ENCODE measurements at places on chromosomes 3 and 15.

GRCh38 chr3:6521369-6522113 is 339.4 kb upstream of the GRM7 start:
- no peak for DNase-seq

DNA sequence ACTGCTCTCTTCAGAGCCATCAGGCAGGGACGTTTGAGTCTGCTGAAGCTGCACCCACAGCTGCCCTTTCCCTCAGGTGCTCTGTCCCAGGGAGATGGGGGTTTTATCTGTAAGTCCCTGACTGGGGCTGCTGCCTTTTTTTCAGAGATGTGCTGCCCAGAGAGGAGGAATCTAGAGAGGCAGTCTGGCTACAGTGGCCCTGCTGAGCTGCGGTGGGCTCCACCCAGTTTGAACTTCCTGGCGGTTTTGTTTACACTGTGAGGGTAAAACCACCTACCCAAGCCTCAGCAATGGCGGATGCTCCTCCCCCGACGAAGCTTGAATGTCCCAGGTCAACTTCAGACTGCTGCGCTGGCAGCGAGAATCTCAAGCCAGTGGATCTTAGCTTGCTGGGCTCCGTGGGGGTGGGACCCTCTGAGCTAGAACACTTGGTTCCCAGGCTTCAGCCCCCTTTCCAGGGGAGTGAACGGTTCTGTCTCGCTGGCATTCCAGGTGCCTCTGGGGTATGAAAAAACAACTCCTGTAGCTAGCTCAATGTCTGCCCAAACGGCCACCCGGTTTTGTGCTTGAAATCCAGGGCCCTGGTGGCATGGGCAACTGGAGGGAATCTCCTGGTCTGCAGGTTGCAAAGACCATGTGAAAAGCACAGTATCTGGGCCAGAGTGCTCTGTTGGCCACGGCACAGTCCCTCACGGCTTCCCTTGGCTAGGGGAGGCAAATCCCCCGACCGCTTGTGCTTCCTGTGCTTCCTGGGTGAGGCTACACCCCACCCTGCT is 21.1 kb upstream of the ST6GAL1 start:
- DNase-seq = peak; percentile 7

- no peak for DNase-seq
Observed at GRCh38 chr3:13338231-13338630, 81.9 kb downstream of the NUP210 start.

GRCh38 chr3:196740481-196741248 is 1.0 kb downstream of the PAK2 start:
- peak; percentile 41 for DNase-seq

GRCh38 chr3:187822402-187822801 is 77.1 kb upstream of the BCL6 start:
- DNase-seq = no peak

DNA sequence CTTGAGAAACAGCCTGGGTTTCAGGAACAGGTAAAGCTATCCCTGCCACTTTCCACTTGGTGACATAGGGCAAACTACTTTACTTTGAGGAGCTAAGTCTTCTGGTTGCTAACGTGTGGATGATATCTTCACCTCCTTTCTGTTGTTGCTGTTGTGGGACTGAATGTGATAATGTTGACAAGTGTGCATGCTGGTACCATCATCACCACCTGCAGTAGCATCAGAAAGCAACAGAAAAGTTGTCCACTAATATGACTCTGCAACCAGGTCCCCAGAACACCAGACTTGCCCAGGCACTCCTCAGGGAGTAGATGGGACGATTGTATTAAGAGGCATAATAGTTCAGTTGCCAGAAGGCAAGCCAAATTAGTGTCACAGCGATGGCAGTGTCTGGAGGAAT is 203.2 kb upstream of the MCTP2 start:
- DNase-seq = no peak

DNA sequence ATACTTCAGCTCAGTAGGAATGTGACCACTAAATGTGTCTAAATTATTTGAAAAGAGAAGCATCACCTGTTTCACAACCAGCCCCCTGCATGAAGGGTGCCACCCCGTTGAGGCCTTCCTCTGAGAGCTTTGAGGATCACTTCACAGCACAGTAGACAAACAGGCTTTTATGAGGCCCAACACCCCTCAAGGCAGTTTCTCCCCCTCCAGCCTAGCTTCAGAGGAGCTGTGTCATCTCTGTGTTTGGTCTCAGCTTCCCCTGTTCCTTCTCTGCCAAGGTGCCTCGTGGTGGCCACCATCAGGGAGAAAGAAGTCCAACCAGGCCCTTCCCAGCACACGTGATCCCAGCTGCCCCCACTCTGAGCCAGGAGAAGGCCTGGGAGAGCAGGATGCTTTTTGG is 21.6 kb upstream of the DUSP7 start:
- no peak for DNase-seq

DNA sequence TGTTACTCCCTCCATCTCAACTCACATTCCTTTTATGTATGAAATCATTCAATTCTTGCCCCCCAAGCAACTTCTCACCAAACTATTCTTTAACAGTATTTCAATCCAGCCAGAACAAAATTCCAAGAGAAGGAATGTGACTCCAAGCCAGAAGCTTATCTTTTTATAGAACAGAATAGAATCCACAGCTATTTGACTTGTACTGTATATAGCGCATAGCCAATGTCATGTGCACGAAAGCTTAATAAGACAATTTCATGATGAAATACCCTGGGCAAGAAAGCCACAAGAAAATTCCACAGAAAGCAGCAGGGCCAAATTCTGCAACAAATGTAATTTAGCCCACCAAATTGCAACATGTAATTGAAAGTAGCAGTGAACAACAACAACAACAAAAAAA is 127.6 kb upstream of the UBE2E2 start:
- no peak for DNase-seq

GRCh38 chr15:25057574-25057973 is 102.8 kb downstream of the SNRPN start:
- DNase-seq = no peak

DNA sequence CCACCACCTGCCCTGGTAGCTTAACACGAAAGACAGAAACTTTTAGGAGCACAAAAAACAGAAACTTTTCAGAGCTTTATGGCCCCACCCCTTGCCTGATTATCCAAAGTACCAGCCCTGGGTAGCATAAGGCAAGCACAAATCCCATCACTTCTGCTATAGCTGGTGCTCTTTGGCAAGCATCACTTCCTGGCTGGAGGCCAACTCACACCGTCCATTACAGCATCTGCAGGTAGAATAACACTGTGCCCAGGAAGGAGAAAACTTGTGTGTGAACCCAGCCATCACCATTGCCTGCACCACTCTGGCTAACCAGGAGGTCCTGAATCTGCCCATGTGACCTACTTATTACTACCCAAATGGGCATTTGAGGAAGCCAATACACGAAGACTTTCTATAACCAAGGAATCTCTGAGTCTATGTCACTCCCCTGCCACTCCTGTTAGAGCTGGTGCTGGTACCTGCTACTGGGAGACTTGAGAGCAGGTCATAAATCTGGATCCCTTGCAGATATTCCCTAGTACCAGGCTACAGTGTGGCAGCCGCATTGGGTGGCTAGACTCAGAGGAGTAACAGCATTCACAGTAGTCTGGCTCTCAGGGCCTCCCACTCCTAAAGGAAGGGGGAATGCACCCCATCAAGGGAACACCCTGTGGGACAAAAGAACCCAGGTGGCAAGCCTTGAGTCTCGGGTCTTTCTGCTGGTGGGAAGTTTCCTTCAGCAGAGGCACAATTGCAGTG is 73.3 kb upstream of the AKAP13 start:
- peak; percentile 46 for DNase-seq

- no peak for DNase-seq
Observed at GRCh38 chr3:120344349-120344748, 4.8 kb downstream of the LRRC58 start.

- DNase-seq = no peak
Observed at GRCh38 chr3:143653493-143653892, 194.8 kb downstream of the SLC9A9 start.

DNA sequence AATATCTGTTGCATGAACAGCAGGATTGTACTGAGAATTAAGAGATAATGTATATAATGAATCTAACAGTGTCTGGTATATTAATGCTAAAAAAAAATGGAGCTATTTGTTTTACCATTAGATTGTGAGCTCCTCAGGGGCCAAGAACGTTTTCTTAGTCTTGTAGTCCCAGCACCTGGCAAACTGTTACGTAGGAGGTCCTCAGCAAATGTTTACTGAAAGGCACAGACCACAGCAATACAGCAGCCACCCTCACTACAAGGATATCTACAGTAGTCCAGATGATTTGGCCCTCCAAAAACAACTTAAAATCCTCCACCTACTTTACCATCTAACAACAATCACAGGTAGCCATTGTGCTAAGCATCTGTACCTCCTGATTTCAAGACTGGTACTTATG is 59.7 kb downstream of the MSL2 start:
- DNase-seq = peak; percentile 83

DNA sequence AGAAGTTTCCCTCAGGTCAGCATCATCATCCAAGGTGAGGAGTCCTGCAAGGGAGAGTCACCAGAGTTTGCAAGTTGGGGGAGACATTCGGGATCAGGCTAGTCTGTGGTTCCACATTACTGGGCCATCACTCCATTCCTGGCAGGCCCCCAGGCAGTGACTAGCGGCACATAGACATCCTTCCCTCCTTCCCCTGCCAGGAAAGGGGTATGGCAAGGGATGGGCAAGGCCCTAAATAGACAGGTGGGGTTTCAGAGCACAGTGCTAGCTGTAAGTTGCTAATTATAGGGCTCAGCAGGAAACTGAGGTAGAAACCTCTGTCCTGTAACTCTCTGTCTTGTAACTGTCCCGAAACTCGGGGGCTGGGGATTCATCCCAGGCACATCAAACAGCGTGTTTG is 215.2 kb upstream of the ROPN1 start:
- no peak for DNase-seq

- DNase-seq = no peak
Observed at GRCh38 chr3:49271047-49271446, 6.0 kb downstream of the C3orf62 start.

- DNase-seq = no peak
Observed at GRCh38 chr3:47849699-47850563, 47.0 kb downstream of the DHX30 start.
